GM10248 (cell line): ENCODE measurements at places on chromosomes 1 and 21.

- no peak for DNase-seq
Measured at GRCh38 chr21:42581993-42582786, 68.5 kb downstream of the SLC37A1 start.

DNA sequence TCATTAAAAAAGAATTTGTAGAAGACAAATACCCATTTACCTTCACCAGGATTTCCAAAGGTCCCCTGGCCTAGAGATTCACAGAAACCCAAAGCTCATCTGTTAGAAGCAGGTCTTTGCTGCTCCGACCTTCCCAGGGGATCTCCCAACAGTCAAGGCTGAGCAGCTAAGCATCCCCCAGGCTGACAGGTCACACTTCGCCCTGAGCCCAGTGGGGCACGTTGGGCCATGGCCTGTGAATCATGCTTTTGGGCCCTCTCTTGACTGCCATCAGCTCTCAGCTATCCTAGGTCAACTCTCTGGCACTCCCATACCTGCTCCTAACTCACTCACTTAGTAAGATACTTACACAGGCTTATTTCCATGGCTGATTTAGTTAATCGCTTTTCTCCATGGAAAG, 157.7 kb downstream of the DSCAM start:
- DNase-seq = no peak

- DNase-seq = no peak
Measured at GRCh38 chr1:168767894-168768584, 39.0 kb upstream of the DPT start.

DNA sequence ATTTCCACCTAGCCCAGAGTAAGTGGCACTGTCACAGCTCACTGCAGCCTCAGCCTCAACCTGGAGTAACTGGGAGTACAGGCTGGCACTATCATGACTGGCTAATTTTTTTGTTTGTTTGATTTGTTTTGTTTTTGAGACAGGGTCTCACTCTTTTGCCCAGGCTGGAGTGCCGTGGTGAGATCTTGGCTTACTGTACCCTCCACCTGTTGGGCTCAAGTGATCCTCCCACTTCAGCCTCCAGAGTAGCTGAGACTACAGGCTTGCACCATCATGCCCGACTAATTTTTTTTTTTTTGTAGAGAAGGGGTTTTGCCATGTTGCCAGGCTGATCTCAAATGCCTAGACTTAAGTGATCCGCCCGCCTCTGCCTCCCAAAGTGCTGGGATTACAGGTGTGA, 2.5 kb downstream of the UCK2 start:
- DNase-seq = no peak

DNA sequence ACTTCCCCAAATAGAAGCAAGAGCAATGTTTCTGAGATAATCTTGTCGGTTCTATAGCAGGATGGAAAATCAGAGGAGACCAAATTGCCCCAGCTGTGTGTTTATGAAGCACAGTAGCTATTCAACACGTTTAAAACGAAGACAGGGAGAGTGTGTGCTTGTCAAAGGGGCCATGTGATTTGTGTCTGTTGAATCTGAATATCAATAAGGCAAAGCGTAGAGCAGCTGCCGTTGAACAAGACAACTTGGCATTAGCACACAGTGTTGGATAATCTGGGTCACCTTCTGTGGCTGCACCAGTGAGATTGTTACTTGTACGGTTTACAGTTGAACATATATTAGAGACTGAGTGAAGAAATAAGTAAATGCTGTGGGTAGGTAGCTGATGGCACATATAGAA, 1.0 kb downstream of the CRB1 start:
- no peak for DNase-seq

- no peak for DNase-seq
Measured at GRCh38 chr1:233959971-233960370, 55.5 kb downstream of the SLC35F3 start.

GRCh38 chr1:225435957-225436392, 8.1 kb upstream of the LBR start:
- no peak for DNase-seq

- DNase-seq = no peak
Measured at GRCh38 chr1:156740237-156740740, 599 bp downstream of the MRPL24 start.

DNA sequence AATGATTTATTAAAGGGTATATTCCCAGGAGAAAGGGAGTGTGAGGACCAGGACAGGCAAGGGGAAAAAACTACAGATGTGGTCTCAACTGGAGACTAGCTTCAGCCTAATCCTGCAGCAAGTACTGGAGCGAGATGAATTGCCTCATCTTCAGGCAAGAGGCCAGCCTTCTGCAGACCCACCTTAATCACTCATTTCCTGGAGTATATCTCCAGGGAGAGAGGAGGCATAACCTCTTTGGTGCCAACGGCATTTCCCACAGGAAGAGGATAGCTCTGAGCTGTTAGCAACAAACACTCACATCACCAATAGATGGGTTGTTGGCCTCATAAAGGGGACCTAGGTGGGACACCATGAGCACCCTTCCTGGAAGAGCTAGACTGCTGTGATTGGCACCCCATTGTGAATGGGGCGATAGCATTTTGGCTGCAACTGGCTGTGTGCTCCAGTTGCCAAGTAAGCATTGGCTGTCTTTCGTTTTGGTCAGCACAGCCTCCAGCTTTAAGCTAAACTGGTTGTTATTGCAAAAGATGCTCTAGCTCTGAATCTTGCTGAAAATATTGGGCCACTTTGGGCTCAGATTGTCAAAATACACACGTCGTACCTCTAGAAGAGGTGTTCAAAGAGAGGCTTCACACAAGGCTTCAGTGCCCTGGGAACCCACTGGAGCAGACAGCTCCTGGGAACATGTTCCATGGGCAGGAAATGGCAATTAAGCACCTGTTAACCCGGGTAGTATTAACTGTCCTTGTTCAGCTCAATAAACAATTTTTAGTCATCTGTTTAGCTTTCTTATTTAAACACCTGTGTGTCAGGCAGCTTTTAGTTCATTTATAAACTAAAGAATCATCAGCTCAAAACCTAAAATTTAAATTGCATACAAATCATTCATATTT, 314.8 kb upstream of the C1orf87 start:
- no peak for DNase-seq

DNA sequence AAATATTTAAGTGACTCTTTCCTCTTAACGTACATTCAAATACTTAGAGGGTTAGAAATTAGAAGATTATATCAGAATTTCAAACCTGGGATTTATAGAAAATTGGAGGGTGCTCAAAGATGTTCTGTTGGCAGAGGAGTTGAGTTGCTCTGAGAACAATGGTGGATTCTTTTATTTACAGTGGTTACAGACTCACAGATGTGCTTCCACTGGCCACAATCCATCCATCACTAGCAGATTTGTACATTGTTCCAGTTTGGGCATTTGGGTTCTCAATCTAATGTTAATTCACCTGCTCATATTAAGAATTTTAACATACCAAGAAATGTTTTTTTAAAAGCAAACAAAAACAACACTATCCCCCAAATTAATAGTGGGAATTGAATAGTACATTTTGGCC, 23.5 kb downstream of the DNAJC6 start:
- DNase-seq = no peak

DNA sequence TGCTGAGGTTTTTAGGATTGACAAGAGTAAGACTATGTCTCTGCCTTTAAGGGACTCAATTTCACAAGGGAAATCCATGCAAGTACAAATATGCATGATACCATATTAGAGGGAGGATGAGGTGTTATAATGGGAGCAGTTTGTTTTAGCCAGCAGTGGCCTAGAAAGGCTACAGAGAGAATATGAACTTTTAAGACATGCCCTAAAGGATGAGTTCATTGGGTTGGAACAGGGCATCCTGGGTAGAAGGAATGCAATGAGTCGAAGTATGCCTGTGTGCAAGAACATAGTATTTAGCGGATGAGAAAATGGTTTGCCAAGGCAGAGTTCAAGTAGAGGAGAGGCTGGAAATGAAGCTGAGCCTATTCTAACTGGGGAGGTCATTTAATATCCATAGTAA, 32.6 kb upstream of the LEPR start:
- DNase-seq = no peak
